Fibroblast of lung (primary cell): ENCODE measurements at places on chromosomes 13 and 19. TPM values are rescaled to one million over a fixed set of nuclear protein-coding genes. Genes with fewer than 3 reads are reported as not detected.

Gene NUFIP1
- 3.3 and 3.5 TPM in 2 replicates for total RNA-seq

Gene ATXN8OS
- total RNA-seq, result not detected in 2 replicates

Gene ODAD3
- 0.26 and 0.66 TPM in 2 replicates for total RNA-seq

Gene ACER1
- total RNA-seq, result not detected in 2 replicates

Gene ZNF534
- under 0.01 and 0.17 TPM in 2 replicates for total RNA-seq

Gene NPAS1
- 0.26 and 0.33 TPM in 2 replicates for total RNA-seq

Gene CD33
- total RNA-seq, result not detected in 2 replicates

Gene PLEKHG2
- 12.1 and 13.7 TPM in 2 replicates for total RNA-seq

Gene PCDH8
- not detected in 2 replicates for total RNA-seq

Gene CYP2F1
- not detected in 2 replicates for total RNA-seq

Gene ZNF568
- 20.8 and 33.2 TPM in 2 replicates for total RNA-seq

Gene C13orf42
- total RNA-seq, result not detected in 2 replicates

Gene TMEM59L
- total RNA-seq, result 0.33 and 0.51 TPM in 2 replicates

Gene DMWD
- 24.4 and 33.5 TPM in 2 replicates for total RNA-seq

Gene CEACAM21
- not detected in 2 replicates for total RNA-seq

Gene KCNC3
- under 0.01 TPM in 1 of 2 replicates, not detected in the other for total RNA-seq
